ENCODE measurements at places on chromosomes 12 and 14. TPM values are rescaled to one million over a fixed set of nuclear protein-coding genes. Genes with fewer than 3 reads are reported as not detected.

DNA sequence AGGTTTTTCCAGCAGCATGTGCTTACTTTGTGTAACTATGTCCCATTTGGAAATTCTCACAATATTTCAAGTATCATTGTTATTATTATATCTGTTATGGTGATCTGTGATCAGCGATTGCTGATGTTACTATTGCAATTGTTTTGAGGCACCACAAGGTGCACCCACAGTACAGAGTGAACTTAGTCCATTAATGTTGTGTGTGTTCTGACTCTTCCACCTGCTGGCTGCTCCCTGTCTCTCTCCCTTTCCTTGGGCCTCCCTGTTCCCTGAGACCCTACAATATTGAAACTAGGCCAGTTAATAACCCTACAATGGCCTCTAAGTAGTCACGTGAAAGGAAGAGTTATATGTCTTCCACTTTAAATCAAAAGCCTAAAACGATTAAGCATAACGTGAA lies 153.9 kb downstream of the PIK3C2G start:
- DNase-seq: no peak

- no peak for DNase-seq
Measured at GRCh38 chr14:65860956-65861611, 448.6 kb downstream of the FUT8 start.

DNA sequence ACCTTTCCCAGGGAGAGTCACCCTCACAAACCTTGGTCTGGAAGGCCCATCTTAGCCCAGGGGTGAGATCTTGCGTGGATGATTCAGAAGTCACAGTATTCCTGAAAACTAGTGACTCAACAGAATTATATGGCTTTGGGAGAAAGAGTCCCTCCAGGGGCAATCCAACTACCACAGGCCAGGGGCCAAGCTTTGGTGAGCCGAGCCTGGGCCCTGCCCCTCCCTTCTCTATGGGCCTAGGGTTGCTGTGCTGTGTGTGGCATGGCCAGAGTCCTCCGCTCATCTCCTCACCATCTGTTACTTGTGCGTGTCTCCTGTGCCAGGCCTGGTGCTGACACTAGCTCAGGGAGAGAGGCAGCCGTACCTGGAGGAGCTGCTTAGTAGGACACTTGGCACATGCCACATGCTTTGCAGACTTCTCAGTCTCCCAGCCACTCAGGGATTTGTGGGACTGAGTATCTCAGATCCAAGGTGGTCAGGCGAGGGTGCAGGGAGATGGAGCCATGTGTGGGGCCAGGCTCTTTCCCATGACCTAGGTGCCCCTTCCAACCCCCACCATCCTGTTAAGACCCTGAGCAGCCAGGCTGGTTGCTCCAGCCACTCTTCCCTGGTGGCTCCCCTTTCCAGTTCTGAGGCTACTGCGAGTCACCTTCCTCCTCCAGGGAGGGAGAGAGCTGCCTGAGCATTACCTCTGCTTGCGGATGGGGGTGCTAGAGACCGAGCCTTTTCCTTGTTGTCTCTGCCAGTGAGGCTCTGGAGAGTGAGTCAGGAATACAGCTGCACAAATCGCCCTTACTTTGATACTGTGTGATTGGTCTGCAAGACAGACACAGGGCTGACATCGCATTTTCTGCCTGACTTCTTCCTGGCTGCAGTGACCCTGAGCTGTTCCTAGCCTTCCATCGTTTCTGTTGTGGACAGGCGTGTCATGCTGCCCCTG lies 94.1 kb downstream of the SLC25A47 start:
- DNase-seq: peak; percentile 86

DNA sequence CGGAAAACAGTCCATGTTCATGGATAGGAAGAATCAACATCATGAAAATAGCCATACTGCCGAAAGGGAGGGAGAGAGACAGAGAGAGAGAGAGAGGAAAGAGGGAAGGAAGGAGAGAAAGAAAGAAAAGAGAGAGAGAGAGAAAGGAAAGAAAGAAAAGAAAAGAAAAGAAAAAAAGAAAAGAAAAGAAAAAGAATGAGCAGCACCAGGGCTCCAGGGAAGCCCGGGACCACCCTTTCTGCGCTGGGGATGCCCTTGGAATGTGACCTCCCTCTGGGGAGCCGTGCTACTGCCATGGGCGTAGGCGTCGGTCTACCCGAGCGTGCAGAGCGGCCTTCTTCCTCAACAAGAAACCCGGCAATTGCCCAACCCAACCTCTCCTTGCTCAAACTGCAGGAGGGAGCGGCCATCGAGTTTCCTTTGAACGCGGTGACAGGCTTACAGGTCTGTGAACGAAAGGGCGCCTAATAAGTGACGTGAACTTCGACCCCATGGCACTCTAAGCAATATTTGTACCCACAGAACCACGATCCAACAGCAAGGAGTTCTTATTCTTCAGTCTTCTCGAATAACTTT lies 16.9 kb downstream of the OR6S1 start:
- peak; percentile 87 for DNase-seq

GRCh38 chr12:11743423-11744409 lies 94.2 kb downstream of the ETV6 start:
- DNase-seq: no peak

GRCh38 chr14:51289169-51289568 lies 49.1 kb downstream of the TMX1 start:
- no peak for DNase-seq

GRCh38 chr12:28497889-28498411 lies 307.7 kb downstream of the CCDC91 start:
- no peak for DNase-seq

- DNase-seq: no peak
Measured at GRCh38 chr14:65079201-65079600, 23.1 kb downstream of the MAX start.

- DNase-seq: peak; percentile 5
Measured at GRCh38 chr12:110084314-110085015, 36.1 kb upstream of the C12orf76 start.

GRCh38 chr14:64701660-64702059 lies 2.6 kb upstream of the PLEKHG3 start:
- no peak for DNase-seq

DNA sequence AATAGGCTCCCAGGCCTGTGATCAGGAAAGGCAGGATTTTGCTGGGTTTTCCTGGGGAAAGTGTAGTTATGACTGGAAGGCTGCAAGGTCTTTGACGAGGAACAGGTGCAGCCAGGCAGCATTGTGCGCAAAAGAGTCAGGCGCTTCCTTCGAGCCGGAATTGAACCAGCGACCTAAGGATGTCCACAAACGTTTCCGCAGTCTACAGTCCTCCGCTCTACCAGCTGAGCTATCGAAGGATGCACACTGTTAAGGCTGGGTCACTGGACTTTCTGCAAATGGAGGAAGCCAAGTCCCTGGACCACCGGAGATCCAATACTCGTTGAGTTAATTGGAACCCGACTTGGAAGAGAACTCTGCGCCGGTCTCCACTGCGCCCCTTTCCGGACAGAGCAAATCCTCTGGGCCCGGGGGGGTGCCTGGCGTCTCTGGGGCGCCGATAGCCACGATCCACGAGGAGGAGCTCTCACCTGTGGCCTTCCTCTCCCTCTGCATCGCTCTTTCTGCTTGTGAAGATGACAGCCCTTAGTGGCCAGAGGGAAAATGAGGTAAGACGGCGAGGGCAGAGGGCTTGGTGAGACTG lies 18.4 kb upstream of the OR6S1 start:
- no peak for DNase-seq

DNA sequence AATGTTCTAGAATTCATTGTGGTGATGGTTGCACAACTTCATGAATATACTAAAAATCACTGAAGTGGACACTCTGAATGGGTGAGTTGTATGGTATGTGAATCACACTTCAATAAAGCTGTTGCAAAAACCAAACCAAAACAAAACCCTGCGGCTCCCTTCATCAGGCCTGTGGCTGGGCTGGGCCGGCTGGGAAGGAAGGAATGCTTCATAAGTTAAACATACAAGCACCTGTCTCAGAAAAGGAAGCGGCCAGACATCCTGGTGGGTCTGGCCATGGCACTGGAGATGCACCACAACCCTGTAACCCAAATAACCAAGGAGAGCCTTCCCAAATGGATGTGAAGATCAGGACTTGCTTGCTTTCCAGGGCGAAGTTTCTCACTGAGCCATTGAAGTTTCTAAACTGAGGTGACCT lies 34.9 kb downstream of the TTC7B start:
- peak; percentile 29 for DNase-seq

DNA sequence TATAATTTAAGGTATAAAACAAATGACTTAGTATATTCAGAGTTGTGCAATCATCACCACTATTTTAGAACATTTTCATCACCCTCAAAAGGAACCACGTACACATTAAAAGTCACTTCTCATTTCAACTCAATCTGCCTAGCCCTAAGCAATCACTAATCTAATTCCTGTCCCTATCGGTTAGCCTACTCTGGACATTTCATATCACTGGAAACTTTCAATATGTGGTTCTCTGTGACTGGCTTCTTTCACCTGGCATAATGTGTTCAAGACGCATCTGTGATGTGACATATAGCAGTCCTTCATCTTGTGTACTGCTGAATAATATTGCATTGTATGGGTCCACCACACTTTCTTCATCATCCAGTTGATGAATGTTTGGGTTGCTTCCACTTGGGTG lies 15.4 kb upstream of the PIWIL1 start:
- DNase-seq: no peak

DNA sequence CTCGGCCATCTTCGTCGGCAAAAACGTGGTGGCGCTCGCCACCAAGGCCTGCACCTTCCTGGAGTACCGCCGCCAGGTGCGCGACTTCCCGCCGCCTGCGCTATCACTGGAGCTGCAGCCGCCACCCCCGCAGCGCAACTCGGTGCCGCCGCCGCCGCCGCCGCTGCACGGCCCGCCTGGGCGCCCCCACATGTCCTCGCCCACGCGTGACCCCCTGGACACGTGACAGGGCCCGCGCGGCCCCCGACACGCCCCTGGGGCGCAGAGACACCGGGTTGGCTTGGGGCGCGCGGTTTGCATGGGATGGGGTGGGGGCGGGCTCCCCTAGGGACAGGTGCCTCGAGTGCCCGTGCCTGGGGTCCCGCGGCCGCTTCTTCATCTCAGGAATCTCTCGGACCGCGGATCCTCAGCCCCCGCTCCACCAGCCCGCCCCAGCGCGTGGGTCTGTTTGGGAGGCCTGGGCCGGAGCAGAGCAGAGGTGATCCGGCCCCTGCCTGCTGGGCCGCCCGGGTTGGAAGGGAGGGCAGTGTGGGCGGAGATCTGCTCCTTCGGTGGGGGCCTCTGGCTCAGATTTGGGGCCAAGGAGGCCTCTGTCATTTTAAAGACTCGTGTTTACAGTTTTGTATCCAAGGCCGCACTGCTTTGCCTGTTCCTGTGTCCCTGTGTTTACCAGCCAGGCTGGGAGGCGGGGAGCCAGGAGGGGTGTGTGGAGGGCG lies 3.3 kb downstream of the TMEM121 start:
- DNase-seq: no peak

DNA sequence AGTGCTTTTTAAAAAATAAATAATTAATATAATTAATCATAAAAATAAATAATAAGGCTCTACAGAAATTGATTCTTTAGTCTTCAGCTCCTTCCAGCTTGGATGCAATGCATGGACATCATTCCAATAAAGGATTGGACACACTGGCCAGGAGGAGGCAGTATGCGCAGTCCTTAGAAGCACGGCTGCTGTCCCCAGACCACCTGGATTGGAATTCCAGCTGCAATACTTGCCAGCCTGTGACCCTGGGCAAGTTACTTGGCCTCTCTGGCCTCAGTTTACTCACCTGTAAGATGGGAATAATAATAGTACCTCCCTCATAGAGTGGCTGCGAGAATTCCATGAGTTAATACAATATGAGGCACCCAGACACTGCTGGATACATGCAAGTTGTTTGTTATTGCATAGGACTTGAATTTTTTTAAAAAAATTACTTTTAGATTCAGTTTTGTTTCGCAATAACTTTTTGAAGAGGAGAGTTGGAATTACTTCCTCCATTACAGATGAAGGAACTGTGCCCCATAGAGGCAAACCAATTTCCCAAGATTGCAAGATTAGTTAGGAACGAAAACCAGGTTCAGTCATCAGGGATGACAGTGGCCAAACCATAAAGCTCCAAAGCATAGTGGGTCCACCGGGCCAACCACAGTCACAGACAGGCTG lies 12.2 kb downstream of the RPH3A start:
- DNase-seq: no peak

GRCh38 chr14:90424686-90425372 lies 28.0 kb downstream of the CALM1 start:
- no peak for DNase-seq

Gene SPIC
- total RNA-seq: not detected

Gene TRPV4
- total RNA-seq: 2.0 TPM

Gene RTN1
- 13.1 TPM for total RNA-seq

Gene RPL10L
- total RNA-seq: not detected

Gene KRT80
- 0.19 TPM for total RNA-seq

Gene ETFRF1
- 21.2 TPM for total RNA-seq

Data from posterior vena cava (tissue), 2 donors.